ENCODE measurements at places on chromosomes 7 and 10.

DNA sequence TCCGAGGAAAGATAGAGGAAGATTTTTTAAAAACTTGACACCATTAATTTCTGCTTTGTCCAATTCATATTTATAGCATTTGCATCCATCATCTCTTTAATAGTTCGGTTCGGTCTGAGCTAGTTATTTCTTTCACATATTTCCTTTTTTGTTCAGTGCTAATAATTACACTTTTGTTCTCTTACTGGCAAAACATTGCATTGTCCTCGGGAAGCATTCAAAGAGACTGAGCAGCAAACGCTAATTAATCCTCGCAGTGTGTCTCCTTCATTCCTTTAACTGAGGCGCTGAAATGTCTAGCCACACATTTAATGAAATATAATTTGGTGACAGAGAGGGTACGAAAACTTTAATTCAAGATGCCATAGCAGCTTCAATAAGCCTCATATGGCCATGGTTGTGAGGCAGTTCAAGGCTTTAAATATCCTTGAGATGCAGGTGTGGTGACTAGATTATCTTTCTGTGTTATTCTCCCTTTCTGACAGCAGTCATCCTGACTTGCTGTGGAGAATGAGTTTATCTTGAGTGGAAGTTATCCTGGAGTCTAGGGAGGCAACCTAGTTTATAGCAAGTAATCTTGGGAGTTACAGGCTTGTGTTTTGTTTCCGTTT lies 431.4 kb downstream of the SDK1 start:
- no peak for DNase-seq

DNA sequence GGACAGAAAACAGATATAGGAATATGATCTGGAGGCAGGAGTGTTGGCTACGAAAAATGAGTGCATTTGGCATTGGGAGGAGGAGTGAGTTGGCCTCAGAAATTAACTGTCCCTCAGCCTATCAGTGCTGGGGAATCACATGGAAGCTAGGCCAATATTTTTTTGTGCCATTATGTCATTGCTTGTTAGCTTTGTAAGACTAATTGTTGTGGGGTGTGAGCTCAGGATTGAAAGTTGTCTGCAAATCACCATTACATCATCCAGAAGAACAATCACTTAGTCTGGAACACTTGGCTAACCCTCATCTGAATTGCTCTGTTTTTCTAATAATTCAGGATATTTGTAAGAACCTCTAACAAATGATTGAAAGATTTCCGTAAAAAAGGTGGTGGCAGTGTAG lies 45.2 kb upstream of the SEMA3D start:
- DNase-seq, result no peak

DNA sequence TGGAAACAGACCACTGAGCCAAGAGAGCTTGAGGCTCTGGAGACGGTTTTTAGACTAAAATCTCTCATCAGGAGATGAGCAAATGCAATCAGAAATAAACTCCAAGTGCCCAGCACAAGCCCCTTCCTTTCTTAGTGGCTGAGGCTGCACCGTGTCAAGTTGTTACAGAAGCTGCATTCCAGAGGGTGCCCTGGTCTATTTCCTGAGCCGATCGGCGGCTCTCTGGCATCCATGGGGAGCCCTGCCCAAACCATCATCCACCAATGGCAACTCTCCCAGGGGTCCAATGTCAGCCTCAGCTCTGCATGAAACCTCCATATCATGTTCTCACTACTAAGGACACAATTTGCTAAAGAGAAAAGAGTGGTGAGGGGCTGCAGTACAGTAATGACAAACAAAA lies 89.6 kb downstream of the SVIL start:
- DNase-seq, result no peak

DNA sequence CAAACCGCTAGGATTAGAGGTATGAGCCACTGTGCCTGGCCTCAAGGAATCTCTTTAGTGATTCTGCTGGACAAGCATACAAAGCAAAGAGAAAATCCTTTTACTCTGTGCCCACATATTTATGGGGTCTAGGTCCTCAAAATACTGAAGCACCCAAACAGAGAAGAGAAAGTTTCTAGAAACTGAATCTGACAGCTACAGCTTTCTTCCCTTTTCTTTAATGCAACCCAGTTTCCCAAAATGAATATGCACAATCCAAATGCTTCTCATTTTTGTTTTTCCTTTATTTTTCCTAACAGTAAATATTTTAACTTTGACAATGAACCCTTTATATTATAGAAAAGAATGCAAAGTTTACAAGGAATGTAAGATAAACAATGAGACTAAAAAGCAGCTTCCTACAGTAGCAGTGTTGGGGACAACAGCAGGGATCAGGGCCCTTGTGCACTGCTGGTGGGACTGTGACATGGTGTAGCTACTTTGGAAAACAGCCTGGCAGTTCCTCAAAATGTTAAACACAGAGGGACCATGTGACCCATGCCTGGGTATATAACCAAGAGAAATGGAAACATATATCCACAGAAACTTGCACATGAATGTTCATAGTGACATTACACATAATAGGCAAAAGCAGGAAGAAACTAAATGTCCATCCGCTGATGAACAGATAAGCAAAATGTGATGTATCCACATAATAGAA lies 325.2 kb downstream of the PRPF18 start:
- DNase-seq, result no peak

- DNase-seq, result no peak
These were observed 5.5 kb downstream of the ADRA2A start for GRCh38 chr10:111082102-111082975.

DNA sequence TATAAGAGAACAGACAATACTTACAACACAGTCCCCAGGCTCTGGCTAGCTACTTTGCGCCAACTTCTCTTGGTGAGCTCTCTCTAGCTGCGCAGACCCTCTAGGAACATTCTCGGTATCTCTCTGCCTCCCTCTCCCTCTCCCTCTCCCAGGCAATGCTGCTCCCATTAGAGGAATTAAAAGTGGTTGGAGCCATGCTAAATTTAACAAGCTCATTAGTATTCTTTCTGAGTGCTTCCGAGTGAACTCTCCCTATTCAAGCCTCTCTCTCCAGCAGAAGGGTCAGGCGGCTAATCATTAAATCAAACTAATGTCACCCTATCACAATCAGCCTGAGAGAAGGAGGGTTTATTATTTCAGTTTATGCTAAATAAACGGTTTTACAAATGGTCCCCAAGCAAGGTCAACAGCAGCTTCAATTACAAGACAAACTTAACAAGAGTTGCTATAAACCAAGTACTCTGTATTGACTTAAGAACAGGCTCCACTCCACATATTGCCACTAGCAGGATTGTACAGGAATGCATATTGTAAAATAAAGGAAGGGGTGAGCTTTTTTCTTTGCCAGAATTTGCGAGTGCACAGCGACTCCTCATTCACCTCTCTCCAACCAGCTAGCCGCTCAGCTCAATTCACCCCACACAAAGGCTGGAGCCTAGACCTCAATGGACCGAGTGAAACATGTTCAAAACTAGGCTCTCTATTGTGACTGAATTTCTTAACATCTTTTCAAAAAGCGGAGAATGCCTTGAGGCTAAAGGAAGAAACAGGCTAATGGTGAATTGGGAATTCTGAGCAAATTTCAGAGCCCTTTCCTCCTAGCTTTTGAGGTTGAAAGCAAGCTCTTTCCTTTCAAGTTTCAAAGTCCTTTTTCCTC lies 84.4 kb downstream of the GLI3 start:
- no peak for DNase-seq

- DNase-seq, result no peak
These were observed 10.3 kb upstream of the CPA5 start for GRCh38 chr7:130334274-130334673.

GRCh38 chr7:116441534-116441933 lies 58.0 kb upstream of the CAV2 start:
- no peak for DNase-seq

GRCh38 chr10:63720676-63721075 lies 199.5 kb downstream of the REEP3 start:
- no peak for DNase-seq

GRCh38 chr7:41107330-41107937 lies 595.5 kb downstream of the INHBA start:
- DNase-seq, result no peak

DNA sequence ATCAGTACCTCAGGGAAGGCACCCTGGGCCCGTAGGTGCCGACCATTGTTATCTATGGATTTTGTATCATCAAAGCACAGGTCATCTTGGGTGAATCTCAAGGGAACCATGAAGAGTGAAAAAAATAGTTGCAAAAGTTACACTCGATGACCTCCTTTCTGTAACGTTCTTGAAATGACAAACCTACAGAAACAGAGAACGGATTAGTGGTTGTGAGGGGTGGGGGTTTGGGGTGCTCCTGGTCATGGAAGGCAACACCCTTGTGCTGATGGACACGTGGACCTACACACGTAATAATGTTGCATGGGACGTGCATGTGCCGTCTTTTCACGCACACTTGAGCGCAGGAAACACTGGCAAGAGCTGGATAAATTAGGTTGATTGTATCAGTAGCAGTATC lies 655.9 kb downstream of the SDK1 start:
- no peak for DNase-seq

DNA sequence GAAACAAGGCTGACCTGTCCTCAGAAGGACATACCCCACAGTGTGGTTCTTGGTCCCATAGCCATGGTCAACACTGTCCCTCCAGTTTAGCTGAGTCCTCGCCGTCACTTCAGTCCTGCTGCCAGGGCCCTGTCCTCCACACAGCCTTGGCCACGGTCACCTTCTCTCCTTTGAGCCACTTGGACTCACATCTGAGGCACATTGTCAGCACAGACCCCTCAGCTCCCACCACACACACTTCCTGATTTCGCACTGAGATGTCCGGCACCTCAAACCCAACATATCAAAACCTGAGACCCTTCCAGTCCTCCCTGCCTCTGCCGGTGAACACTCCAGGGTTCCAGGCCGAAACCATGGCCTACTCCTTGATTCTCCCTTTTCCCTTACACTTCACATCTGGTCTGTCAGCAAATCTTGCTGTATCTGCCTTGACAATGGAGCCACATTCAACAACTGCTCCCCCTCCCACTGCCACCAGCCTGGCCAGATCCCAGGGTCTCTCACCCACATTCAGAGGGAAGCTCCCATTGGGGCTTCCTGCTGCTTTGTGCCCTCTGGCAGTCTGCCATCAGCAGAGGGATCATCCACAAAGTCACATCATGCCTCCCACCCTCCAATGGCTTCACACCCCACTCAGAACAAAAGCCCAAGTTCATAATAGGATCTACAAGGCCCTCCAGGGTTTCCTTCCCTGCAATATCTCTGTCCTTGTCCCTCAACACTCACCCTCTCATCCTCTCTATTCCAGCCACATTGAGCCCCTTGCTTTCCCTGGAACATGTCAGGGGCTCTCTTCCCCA lies 219.6 kb upstream of the SHH start:
- DNase-seq, result no peak

GRCh38 chr10:30098629-30099028 lies 39.2 kb upstream of the JCAD start:
- no peak for DNase-seq

GRCh38 chr10:34826221-34826620 lies 11.1 kb upstream of the PARD3 start:
- DNase-seq, result no peak

DNA sequence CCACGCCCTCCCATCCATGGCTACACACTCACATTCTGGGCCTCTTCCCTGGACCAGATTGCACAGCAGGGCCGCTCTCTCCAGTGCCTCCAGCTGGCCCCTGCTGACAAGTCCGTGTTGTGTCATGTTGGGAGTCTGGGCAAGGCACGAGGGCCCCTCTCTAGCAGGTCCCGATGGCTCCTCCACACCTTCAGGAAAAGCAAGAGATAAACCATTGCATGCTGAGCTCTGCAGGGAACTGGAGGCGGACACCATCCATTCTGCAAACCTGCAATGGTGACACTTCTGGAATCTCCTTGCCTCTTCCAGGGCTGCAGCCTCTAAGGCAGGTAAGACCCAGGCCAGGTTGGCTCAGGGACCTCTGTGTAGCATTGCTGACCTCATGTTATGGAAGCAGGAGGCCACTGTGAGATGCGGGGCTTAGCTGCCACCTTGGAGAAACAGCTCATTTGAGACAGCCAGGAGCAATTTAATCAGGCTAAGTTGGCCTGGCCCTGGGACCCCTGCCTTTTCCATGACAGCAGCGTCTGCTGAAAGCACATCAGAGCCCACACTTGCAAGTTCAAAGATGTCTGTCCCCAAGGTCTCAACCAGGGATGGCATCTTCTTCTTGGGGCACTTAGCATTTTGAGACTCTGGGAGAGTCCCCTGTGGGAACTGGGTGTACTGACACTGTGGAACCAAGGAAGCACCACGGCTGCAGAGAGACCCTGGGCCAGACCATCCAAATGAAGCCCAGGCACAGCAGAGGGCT lies 34.2 kb upstream of the LEP start:
- DNase-seq, result no peak

- no peak for DNase-seq
These were observed 193.5 kb downstream of the CFTR start for GRCh38 chr7:117673367-117673766.

DNA sequence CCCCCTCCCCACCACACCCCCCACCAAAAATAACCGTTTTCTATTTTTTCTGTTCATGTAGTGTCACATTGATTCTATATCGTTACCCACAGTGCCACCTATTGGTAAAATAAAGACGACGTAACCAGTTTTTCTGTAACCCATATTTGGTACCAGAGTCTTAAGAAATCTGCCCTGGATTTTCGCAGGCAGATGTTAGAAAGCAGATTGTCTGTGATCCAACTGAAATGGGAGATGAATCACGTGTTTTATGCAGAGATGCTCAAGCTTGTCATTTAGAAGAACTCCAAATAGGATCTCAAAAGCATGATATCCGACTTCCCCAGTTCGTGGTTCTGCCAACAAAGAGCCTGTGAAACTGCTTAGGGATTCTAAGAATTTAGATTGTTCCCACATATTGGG lies 261.1 kb upstream of the CSTF2T start:
- peak; percentile 49 for DNase-seq

DNA sequence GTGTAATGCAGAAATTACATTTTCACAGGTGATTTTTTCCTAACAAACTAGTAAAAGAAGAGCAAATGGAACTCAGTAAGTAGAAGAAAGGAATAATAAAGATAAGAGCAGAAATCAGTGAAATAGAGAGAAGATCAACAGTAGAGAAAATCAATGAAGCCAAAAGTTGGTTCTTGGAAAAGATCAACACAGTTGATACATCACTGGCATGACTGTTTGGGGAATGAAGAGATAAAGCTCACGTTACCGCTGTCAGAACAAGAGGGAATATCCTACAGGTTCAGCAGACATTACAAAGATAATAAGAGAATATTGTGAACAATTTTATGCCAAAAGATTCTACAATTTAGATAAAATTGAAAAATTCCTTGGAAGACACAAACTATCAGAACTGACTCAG lies 146.4 kb downstream of the ACTR3B start:
- DNase-seq, result no peak

- DNase-seq, result no peak
These were observed 34.2 kb downstream of the MYOF start for GRCh38 chr10:93447970-93448369.

GRCh38 chr10:30973737-30974136 lies 57.9 kb downstream of the ZNF438 start:
- no peak for DNase-seq

DNA sequence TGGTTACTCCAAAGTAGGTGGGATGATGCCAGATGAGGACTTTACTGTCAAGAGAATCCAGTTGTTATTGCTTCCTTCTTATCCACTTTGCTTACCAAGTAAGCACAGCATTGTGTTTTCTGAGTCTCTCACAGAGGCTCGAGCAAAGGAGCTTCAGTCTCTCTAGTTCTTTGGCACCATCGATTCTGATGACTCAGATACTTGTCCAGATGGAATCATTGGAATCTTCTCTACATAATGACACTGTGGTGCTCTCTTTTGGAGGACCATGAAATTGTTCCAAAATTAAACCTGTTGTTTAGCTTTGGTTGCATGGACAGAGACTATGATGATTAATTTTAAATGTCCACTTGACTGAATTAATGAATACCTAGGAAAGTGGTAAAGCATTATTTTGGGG lies 132.6 kb downstream of the NXPH1 start:
- no peak for DNase-seq

- no peak for DNase-seq
These were observed 5.8 kb upstream of the SAMD8 start for GRCh38 chr10:75105576-75106197.
